ENCODE measurements at places on chromosomes 5 and 9.
A peak's percentile ranks its signal among the peaks of the same experiment; 100 is the strongest.

GRCh38 chr9:122394265-122395125, 23.7 kb downstream of the PTGS1 start:
- no peak for DNase-seq

GRCh38 chr5:190366-191035, 794 bp upstream of the LRRC14B start:
- no peak for DNase-seq

DNA sequence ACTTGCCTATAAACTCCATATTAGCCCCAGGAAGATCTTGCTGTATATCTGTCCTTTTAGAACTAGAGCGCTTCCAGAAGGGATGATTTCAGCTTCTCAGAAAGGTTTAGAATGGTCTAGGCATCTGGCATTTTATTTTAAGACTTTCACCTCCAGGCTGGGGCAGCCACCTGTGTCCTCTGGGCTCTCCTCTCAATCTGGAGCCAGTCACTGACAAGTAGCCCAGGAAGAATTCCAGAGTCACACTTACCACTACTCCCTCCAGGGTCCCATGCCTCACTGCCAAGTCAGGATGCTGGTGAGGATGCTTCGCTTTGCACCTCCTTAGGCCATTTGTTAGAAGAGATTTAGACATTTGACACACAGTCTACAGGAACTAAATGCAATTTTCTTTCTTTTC, 20.8 kb downstream of the B4GALT1 start:
- DNase-seq: no peak

DNA sequence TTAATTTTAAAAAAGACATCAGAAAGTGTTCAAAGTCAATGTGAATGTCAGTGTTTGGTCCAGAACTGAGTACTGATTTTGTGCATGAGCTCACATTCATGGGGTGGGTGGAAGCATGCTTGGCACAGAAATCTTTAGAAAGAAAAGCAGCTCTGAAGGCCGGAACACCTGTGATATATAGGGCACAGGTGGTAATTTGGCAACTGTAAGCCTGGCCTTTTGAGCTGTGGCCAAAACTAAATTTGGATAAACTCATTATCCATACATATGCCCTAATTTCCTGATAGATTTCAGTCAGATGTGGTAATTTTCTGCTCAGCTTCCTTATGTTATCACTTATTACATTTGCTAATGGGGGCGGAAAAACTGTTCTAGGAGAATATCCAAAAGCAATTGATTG, 211.4 kb downstream of the HCN1 start:
- no peak for DNase-seq

DNA sequence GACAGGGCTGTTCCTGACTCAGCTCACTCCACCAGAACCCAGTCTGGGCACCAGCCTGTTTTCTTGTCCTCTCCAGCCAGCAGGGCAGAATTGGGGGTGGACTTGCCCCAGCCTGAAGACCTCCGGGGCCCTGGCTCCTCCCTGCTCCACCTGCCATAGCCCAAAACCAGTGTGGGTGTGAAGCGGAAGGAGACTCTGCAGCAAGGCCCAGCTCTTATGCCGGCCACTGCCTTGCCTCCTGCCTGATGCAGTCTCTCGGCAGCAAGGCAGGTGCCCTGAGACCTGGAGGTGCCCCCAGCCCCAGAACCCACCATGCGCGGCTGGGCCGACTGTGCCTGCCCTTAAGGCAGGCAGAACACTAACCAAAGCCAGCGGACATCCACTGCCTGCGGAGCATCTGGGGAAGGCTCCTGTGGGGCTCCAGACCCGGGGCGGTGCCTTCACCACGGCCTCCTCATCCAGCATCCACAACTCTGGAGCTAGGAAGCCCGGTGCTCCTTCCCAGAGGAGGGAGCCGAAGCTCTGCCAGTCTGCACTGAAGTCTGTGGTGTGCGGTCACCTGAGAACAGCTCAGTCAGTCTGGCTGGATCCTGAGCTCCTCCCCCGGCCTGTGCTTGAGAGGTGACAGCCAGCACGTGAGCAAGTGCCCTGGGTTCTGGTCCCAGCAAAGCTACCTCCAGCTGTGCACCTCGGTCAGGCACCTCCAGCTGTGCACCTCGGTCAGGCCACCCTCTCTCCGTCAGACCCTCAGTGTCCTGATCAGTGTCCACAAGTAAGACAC, 116.7 kb downstream of the ADAMTS2 start:
- DNase-seq: no peak

DNA sequence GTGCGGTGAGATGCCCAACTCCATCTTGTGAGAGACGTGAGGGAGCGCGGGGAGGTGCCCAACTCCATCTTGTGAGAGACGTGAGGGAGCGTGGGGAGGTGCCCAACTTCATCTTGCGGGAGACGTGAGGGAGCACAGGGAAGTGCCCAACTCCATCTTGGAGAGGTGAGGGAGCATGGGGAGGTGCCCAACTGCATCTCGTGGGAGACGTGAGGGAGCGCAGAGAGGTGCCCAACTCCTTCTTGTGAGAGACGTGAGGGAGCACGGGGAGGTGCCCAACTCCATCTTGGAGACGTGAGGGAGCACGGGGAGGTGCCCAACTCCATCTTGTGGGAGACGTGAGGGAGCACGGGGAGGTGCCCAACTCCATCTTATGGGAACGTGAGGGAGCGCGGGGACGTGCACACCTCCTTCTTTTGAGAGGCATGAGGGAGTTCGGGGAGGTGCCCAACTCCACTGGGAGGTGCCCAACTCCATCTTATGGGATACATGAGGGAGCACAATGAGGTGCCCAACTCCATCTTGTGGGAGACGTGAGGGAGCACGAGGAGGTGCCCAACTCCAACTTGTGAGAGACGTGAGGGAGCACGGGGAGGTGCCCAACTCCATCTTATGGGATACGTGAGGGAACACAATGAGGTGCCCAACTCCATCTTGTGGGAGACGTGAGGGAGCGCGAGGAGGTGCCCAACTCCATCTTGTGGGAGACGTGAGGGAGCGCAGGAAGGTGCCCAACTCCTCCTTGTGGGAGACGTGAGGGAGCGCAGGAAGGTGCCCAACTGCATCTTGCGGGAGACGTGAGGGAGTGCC, 235.4 kb downstream of the CACNA1B start:
- no peak for DNase-seq

DNA sequence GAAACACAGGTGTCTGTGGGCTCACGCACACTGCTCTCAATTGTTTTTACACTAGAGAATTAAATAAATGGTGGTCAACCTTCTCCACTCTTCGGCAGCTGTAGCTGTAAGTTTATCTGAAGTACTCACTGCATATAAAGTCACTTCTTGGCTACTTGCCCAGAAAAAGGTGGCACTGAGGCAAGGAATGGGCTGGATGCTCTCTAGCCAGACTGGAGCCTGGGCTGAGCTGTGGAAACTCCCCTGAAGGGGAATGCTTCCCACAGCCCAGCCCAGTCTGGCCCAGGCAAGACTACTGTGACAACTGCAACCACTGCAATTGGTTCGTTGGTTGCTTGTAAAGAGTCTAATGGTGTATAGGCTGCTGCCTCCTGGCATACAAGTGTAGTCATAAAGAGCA, 4.5 kb downstream of the LEAP2 start:
- DNase-seq: no peak

DNA sequence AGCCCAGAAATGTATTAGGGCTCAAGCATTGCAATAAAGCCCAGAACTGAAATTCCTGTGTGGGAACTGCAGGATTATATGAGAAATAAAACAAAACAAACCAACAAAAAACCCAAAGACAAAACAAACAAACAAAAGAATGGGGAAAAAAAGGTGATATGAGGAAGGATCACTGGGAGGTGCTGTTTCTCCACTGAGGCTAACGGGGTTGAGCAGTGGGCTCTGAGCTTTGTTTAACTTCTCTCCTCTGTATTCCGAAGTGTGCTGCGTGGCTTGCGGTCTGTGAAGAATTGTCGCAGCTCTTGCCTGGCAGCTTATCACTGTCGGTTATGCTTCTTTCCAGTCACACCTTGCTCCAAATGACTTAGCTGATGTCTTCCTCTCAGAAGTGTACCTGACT, 106.3 kb downstream of the TENT4A start:
- no peak for DNase-seq

- no peak for DNase-seq
Measured at GRCh38 chr9:75664597-75664996, 225.9 kb upstream of the PCSK5 start.

GRCh38 chr9:4301296-4301695, 1.4 kb upstream of the GLIS3 start:
- DNase-seq: no peak

GRCh38 chr5:68269820-68270219, 54.3 kb downstream of the PIK3R1 start:
- DNase-seq: no peak

DNA sequence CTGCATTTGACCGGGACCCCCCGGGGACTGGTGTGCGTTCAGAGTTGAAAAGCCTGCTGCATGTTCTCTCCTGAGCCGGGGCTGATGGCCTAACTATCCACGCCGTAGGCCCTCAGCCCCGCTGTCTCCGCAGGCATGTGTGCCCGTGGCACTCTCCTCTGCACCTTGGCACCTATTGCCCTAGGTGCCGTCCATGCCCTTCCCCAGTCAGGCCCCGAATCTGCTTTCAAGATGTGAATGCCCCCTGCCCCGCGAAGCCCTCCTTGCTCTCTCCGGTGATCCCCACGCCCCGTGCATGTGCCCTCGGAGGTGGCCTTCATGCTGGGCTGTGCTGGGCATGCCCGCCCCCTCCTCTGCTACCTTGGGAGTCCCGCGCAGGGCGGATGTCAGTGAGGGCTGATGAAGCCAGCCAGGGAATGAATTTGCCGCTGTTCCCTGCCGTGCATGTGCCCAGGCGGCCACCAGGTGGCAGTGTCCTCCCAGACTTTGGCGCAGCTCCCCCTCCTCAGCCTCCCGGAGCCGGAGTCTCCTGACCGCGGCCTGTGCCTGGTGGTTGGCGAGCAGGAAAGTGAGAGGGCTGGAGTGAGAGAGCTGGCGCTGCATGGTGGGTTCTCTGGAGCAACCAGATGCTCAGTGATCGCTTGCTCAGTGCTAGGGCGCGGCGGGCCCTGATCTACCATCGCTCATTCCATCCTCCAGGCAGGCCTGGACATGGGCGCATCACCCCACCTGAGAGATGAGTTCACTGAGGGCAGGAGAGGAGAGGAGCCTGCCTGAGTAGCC, 112.9 kb upstream of the LMX1B start:
- peak; percentile 64 for DNase-seq

- DNase-seq: no peak
Measured at GRCh38 chr9:126093771-126094170, 232.9 kb upstream of the MVB12B start.

- no peak for DNase-seq
Measured at GRCh38 chr5:6370580-6370979, 7.8 kb downstream of the MED10 start.

DNA sequence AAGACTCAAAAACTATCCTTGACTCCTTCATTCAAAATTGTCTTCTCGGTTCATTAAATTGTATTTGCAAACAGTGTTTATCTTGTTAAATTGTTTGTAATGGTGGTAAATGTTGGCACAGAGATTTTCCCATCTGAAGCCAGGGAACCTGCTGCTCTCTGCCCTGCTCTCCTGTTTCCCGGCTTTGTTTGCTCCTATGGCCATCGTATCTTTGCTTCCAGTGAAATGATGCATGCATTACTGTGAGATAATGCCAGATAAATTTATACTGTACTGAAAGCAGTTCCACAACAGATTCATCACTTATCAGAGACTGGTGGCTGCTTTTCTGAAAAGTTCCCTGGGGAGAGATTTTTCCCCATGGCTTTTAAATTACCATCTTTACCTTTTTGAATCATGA, 81.4 kb downstream of the CD180 start:
- no peak for DNase-seq

DNA sequence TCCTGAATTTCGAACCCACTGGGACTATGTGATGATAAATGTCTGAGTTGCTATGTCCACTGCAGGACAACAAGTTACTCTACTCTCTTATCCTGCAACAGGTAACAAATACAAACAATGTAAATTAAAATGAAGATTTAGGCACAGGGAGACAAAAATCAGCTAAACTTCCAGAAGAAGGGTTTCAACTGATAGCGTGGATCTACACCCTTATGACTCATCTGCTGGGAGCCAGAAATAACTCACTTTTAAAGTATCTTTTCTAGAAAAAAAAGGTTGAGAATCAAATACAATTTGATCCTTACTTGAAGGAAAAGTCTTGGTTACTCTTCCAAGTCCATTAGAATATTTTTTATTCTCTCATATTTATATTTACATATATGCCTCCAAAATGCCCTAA, 21.4 kb downstream of the PJA2 start:
- no peak for DNase-seq

- no peak for DNase-seq
Measured at GRCh38 chr5:125059255-125060002, 313.0 kb upstream of the ZNF608 start.

GRCh38 chr9:7153566-7153965, 395.8 kb downstream of the KDM4C start:
- no peak for DNase-seq

GRCh38 chr5:8848366-8848765, 697.5 kb downstream of the SEMA5A start:
- no peak for DNase-seq

GRCh38 chr9:129175825-129176633, 2.0 kb downstream of the IER5L start:
- peak; percentile 50 for DNase-seq

- no peak for DNase-seq
Measured at GRCh38 chr9:132780230-132781007, 97.7 kb downstream of the AK8 start.

DNA sequence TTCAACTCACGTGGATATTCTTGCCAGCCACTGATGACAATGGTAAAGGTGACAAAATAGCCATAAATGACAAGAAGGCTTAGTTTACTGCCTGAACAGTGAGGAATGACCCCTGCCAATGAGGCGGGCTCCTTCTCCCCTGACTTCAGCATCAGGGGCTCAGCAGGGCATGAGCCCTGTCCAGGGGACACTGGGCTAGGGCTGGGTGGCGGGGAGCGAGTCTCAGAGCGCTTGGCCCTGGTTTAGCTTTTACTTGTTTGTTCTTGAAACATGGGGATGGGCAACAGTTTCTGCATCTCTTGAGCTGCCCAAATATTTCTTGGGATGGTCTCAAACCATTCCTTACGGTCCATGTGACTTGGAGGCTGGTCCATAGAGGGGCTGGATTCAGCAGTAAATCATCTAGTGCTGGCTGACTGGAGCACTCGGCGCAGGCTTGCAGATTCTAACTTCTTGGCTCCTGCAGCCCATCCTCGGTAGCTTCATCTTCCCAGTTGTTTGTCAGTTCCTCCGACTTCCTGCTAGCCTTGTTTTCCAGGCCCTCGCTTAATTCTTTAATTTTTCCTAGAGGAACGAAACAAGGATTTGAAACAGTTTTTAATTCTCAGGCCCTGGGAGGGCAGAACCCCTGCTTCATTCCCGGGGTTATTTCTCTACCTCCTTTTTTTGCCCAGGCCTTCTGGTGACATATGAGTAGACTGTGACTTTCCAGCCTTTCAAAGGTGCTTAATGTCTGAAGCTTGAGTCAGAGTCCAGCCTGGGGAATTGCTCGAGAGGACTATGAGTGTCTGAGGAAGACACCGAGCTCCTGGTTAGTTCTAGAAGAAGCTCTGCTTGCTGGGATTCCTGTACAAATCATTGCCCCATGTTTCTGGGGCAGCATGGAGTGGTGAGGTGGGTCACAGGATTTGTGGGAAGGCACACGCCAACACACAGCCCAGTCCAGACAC, 4.5 kb upstream of the HMCN2 start:
- DNase-seq: no peak
